ENCODE measurements at places on chromosomes 4 and X.

GRCh38 chr4:122668241-122668640, 47.4 kb upstream of the IL21 start:
- no peak for DNase-seq

- no peak for DNase-seq
These were observed 128.9 kb downstream of the SH3KBP1 start for GRCh38 chrX:19758539-19758938.

- DNase-seq, result no peak
These were observed 9.8 kb downstream of the AKAP17A start for GRCh38 chrX:1601051-1601767.

DNA sequence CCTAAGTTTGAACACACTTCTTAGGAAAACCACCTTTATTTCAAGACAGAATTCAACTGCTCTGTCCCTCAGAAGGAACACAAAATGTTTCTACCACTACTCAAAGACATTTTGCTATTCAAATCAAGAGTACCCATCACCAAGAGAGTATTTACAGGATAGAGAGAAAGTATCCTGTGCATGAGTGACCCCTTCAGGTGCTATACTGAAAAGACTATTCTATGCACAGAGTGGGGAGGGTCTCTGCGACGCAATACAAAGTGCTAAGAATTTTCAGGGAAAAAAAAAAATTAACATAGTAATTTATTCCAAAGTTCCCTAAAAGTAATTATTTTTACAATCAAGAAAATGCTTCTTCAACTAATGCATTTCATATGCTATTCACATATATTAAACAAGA, 346.4 kb upstream of the FAM241A start:
- no peak for DNase-seq

GRCh38 chrX:42869011-42869410, 91.0 kb upstream of the PPP1R2C start:
- DNase-seq, result no peak

DNA sequence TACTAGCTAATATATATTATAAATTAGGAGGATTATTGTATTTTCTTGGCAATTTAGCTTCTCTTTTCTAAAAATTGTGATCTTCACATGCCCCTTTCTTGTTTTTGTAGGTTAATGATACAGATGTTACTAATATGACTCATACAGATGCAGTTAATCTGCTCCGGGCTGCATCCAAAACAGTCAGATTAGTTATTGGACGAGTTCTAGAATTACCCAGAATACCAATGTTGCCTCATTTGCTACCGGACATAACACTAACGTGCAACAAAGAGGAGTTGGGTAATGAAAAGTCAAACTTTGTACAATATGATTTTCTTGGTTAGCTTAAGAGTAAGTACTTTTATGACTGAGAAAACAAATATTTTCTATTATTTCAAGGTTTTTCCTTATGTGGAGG, 74.1 kb downstream of the SLC10A6 start:
- DNase-seq, result no peak

- DNase-seq, result no peak
These were observed 2.1 kb downstream of the CNGA2 start for GRCh38 chrX:151736685-151737084.

DNA sequence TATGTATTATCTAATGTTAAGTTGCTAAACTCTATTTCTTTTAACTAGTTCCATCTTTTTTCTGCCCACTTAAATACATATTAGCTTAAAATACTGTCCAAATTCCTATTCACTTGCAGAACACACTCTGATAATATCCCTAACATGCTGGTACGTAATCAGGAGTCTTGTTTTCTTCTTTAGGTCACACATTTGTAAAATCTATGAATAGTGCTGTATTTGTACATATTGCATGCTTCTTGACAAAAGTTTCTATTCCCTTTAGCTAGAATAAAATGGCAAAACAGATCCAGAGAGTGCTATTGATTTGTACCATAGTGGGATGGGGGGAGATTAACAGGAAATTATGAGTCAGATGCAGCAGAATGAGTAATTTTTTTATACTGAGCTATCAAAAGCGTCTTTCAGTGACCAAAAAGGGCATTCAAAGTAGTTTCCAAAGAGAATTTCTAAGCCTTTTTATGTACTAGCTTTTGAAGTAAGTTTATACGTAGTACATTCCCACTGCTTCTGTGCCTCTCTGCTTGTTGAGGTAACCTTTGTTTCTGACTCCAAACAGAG, 126.5 kb downstream of the PTPN13 start:
- DNase-seq, result no peak

DNA sequence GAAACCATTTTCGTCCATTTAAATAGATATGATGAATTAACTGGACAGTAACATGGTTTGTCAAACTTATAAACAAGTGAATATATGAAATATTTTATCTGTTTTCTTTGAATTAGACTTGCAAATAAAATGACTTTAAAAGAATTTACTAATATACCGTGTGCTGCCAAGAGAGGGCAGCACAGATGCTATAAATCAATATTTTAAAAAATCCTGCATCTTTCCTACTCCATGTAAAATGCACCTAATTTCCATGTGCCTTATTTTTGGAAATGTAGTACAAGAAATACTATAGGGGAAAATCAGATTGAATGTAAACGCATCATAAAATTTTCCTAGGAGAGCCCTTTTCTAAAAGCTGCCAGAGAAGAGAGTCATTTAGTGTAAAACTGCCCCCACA, 62.2 kb downstream of the PRKX start:
- no peak for DNase-seq

DNA sequence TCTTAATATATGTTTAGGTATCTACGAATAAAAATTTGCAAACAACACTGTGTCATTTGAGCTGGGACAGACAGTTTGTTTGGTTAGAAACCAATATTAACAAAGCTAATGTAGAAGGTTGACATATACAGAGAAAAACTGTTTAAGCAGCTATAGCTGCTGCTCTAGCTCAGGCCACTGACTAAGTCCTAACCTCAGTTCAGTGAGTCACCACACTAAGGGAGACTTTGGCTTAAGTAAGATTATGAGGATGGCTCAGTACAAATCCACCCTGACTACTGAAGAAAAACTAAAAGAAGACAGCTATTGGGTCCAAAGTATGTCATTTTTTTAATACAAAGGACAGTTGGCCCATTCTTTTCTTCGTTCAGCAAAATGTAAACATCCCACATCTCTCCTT, 717.3 kb upstream of the ACTRT1 start:
- no peak for DNase-seq

DNA sequence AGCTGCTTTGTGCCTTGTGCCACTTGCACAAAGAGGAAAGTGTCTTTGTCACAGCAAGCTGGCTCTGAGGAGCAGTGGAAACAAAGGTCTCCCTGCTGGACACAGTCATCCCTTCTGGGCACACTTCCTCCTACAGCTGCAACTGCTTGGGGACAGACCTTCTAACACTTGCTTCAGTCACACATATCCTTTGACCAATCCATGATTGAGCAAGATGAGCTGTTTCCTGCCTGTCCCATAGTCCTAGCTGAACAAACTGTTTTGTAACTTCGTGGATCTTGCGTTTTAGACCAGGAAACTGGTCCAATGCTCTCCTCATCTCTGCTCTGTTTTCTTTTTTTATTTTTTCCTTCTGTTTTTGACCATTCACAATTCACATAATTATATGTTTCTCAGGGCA, 98.5 kb downstream of the RRAGB start:
- DNase-seq, result no peak

DNA sequence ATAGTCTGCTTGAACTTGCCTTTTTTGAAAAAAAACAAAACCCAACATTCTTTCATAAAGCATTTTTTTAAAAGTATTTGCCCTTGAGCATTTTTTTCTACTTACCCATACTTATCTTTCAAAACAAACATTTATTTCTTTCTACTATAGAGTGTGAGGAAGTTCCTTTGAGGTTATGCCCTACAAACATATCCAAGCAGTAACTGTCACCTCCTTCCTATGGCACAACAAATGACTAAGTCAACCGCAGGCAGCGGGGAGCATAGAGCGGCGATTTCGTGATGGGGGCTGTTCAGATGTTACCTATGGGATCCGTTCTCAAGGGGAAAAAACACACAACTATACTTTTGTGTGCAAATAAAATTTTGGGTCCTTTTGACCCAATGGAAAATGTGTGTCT, 19.4 kb downstream of the SPRY1 start:
- no peak for DNase-seq

DNA sequence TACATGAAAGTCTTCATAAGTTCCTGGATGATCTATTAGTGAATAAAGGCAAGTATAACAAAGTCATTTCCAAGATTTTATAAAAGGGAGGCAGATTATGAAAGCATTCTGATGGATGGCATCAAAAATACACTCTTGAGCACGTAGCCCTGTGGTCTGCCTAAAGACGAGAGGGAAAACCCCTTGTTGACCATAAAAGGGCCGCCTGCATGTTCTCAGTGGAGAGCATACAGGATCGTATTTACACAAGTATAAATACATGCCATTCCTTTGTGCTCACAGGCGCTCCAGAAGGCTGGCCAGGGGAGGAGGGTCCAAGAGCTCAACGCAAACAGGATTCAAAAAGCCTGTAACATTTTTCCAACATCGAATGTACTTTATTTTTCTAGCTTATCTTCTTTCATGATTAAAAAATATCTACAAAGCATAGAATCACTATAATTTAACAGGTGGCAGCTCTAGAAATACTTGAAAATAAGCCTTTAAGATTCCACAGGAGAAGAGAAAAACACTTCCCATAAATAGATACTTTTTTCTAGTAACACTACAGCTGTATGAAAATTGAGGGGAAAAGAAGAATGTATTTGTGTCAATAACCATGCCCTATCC, 29.6 kb downstream of the PDGFC start:
- DNase-seq, result no peak
